ENCODE measurements at places on chromosomes 12 and 14. TPM values are rescaled to one million over a fixed set of nuclear protein-coding genes. Genes with fewer than 3 reads are reported as not detected.

The IFNG-AS1 gene
- not detected for total RNA-seq

The PRPH gene
- not detected for total RNA-seq

GRCh38 chr12:110940933-110941332, 20.6 kb upstream of the MYL2 start:
- no peak for DNase-seq

The BMP4 gene
- total RNA-seq: 0.64 TPM

DNA sequence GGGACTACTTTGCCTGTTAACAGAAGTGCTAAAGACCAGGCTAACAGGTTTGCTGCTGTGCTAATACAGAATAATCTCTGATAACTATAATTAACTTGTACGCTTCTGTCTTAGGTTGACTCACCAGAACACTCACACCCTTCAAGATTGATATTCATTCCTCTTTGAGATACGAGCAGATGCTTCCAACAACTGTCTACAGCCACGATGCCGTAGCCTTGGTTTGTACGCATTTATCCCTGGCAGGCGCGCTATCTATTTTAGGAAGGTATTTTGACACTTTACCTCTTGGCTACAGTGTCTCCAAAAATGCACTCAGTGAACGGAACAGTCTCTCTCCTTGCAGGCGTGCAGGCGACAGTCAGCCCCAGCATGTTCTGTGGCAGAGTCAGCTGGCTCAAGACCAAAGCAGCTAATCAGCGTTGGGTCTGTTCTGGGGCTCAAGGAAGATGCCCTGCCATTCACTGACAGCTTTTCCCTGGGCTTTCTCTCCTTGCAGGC, 146.4 kb upstream of the PRICKLE1 start:
- no peak for DNase-seq

The GALNT8 gene
- 1.0 TPM for total RNA-seq

DNA sequence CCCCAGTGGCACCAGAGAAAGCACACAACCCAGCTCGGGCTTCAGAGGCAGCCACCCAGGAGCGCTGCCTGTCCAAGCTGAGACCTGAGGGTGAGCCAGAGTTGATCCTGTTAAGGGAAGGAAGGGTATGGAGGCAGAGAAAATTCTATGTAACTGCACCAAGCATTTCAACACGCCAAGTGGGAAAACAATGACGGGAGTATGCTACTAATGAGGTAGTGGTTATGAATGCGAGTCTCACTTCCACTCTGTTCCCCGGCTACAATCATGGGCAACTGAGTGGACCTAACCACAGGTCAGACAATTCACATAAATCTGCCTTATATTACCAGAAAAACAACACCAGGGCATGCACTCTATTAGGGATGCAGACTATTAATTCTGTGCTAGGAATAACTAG, 9.9 kb downstream of the ATG14 start:
- DNase-seq: no peak

DNA sequence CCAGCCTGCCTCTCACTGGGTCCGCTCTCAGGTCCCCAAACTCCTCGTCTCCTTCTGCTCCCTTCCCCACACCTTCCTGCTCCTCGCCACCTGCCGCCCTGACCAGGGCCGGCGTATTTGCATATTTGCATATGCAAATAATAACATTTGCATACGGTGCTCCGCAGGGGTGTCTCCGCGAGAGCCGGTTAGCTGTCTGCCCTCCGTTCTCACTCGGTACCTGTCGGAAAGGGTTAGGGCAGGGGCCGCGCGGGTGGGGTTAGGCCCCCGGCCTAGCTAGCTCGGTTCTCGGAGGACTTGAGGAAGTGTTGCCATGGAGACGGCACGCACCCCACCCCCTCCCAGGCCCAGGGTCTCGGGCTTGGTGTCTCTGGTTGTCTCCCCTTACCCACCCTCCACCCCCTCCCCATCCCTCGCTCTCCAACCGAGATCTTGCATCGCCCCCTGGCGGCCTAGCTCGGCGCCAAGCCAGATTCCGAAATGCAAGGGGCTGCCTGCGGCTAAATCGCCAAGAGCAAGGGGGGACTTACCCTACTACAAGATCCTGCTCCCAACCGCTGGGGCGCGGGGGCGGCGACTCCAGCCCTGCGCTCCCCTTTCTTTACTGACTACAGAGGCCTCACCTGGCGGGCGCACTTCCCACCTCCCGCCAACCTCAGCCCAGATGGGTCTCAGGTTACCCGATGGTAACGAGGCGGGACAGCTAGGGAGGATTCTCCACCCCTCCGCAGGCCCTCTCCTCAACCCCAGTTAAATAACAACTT, 8.1 kb downstream of the STAC3 start:
- DNase-seq: peak; percentile 64

The CCDC177 gene
- not detected for total RNA-seq

DNA sequence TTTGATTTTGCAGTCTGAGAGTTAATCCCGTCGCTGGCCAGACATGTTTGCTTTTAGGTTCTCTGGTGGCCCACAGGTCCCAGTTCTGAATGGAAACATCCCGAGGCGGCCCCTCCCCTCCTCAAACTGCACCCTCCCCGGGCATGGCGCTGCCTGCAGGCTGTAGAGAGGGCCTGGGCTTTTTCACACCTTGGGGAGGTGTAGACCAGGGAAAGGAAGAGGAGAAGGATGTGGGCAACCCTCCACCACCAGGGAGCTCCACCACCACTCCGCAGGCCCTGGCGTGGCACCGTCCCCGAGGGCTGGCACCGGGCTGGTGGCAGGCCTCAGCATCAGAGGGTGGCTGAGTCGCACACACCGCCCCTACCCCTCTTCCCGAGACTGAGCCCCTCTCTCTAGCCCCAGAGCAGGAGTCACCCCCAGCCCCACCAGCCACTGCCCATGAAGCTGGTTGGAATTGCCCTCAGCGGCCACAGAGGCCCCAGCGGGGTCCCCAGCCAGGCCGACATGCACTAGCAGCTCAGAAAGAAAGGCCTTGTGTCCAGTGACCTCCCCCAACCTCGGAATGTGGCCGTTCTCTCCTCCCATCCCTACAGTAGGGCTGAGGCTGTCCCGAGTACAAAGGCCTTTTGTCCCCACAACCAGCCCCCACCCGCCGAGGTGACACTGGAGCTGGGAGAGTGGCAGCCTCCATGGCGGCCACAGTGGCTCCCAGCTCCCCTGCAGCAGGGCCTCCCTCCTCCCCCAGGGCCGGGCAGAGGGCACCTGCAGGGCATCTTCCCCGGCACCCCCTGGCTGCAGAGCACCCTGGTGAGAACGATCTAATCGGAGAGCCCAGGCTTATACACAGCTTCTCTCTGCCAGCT, 23.5 kb upstream of the INF2 start:
- peak; percentile 64 for DNase-seq

- DNase-seq: no peak
Measured at GRCh38 chr12:51381226-51382079, 9.8 kb downstream of the GALNT6 start.

GRCh38 chr14:99431986-99432385, 48.7 kb downstream of the SETD3 start:
- no peak for DNase-seq

DNA sequence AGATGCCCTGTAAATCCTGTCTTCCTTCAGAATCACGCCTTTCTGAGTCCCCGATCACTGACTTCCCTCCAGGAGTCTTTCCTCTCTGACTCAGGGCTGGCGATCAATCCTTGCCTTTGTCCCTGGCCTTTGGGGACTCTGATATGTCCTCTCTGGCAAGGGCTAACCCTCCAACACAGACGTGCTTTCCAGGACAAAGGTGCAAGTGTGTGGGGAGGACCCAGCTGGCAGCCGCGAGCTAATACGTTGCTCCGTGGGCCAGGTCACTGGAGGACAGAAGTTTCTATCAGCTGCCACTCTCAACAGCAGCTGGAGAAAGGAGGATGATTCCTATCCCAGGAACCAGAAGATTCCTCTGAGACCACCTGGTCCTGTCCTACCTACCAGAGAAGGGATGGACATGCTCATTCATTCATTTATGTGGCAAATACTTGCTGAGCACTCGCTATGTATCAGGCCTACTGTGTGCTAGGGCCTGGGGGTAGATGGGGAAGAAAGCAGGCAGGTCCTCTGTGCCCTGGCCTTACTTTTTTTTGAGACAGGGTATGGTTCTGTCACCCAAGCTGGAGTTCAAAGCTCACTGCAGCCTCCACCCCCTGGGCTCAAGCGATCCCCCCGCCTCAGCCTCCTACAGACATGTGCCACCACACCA, 8.5 kb upstream of the SCARB1 start:
- no peak for DNase-seq

GRCh38 chr14:81710232-81710845, 176.7 kb upstream of the SEL1L start:
- peak; percentile 23 for DNase-seq

The DMAC2L gene
- 20.6 TPM for total RNA-seq

GRCh38 chr12:13428538-13429265, 232.2 kb downstream of the EMP1 start:
- no peak for DNase-seq

- DNase-seq: peak; percentile 48
Measured at GRCh38 chr12:56103066-56103711, 1.2 kb upstream of the PA2G4 start.

DNA sequence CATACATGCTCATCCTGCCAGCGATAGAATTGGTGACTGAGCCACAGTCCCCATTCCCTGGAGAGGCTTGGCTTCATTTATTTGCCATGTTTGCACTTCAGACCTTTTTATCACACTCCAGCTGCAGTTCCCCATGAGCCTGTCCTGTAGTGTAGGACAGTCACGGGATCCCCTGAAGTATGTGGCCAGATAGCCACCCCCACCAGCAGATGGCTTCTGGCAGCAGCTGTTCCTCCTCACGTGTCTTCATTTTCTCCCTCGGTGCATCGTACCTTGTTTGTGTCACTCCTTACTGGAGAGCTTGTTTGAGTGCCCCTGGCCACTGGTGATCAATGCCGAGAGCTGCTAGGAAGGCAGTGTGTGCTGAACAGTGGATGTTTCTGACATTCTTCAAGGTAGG, 40.2 kb downstream of the UBE3B start:
- DNase-seq: no peak

GRCh38 chr12:76820888-76821482, 57.1 kb downstream of the ZDHHC17 start:
- no peak for DNase-seq

- DNase-seq: no peak
Measured at GRCh38 chr14:39488600-39488999, 56.4 kb upstream of the FBXO33 start.

The TEX22 gene
- 3.9 TPM for total RNA-seq

DNA sequence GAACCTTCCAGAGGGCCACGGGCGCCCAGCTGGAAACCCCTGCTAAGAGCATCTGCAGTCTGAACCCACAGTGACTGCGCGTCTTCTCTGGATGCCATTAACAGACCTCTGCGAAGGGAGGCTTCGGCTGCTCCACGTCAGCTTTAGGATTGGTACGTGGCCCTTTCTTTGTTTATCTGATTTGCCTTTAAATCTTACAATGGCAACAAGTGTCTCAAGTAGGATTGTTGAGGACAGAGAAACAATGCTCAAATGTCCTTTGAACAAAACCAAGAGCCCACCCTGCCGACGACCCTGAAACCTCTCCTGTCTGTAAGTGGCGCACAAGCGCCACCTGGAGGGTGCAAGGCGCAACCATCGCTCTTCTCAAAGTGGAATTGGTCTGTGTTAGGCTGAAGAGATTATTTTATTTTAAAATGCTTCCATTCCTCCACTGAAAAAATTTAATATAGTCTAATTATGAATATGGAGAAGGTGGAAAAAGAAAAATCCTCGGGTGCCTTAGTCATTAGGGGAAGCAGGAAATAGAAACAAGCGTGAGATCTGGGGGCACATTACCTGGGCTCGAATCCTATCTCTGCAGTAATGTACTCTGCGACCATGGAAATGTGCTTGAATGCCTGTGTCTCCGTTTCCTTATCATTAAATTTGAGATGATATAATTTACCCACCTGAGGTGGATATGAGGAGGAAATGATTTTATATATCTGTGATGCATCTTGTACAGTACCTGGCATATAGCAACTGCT, 82.6 kb upstream of the PTPRB start:
- DNase-seq: peak; percentile 31

The RERG gene
- 0.21 TPM for total RNA-seq

- DNase-seq: peak; percentile 88
Measured at GRCh38 chr14:69611172-69612013, at the start of gene SUSD6. TSS of gene SUSD6 (plus strand) at chr14:69611596. CDS start at chr14:69658593, 46,997 bp downstream.

The IRAK3 gene
- total RNA-seq: 0.77 TPM

DNA sequence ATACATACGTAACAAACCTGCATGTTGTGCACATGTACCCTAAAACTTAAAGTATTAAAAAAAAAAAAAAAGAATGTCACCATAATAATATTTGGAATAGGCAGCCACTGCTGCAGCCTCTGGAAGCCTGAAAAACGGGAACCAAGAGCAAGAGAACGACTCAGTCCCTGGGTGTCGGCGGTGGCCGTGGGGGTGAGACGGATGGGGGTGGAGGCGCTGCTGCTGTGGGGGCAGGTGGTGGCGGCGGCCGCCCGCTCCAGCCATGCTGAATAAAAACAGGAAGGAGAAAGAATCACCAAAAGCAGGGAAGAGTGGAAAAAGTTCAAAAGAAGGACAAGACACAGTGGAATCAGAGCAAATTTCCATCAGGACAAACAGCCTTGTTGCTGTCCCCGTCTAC, 46.9 kb downstream of the ZFYVE21 start:
- no peak for DNase-seq

DNA sequence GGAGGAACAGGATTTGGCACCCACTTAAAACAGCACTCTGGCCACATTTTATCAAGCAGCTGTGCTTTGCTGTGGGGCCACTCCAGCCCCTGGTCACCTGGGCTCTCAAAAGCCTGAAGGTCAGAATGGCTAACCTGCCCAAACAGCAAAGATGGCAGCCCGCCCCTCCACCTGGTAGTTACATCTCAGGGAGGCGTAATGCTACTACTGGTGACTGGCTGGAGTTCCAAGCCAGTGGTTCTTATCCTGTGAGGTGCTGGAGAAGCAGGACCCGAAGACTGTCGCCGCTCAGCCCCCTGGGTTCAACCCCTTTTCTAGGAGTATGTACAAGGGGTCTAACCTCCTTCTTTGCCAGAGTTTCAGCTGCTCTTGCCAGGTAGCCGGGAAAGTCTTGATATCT, 467.4 kb upstream of the FOXG1 start:
- no peak for DNase-seq

- no peak for DNase-seq
Measured at GRCh38 chr12:64007853-64008252, 163.4 kb downstream of the SRGAP1 start.

All from activated CD4-positive, alpha-beta T cell treated with anti-CD3 and anti-CD28 coated beads, Interleukin-2, amount 10 ng/mL, durations not matched to agents 7 days and 5 days (primary cell).